ENCODE measurements at places on chromosomes 2 and 18. TPM values are rescaled to one million over a fixed set of nuclear protein-coding genes. Genes with fewer than 3 reads are reported as not detected.

The PRKAG3 gene
- total RNA-seq = not detected

The CYBRD1 gene
- total RNA-seq = 248 TPM

The DES gene
- 0.51 TPM for total RNA-seq

The FBXO48 gene
- 0.38 TPM for total RNA-seq

The AOX1 gene
- 47.9 TPM for total RNA-seq

The NR4A2 gene
- total RNA-seq = 1.1 TPM

The NGEF gene
- total RNA-seq = not detected

The CREG2 gene
- under 0.01 TPM for total RNA-seq

The RNU2-63P gene
- not detected for total RNA-seq

The CD226 gene
- 1.3 TPM for total RNA-seq

DNA sequence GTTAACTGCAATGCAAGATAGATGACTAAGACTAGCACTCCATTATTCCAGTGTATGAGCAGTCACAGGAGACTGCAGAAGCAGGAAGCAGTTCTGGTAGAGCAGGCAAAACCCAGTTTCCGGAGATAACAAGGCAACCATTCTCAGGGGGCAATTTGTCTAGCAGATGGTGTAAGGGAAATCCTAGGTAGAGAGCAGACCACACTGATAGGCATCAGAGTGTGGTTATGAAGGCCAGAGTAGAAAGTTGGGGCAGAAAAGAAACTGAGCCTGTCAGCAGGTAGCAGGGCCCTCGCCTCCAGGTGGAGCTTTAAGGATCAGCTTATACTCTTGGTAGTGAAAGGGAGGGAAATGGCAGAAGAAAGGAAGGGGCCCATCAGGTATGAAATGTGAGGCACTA is 164.4 kb downstream of the PDE11A start:
- H3K4me1 ChIP-seq = no peaks in the 10 kb centered on the region
- no peaks in the 10 kb centered on the region for H3K36me3 ChIP-seq
- DNase-seq = no peak
- H3K27ac ChIP-seq = no peak overlapping the region
- H3K27me3 ChIP-seq = no peaks in the 10 kb centered on the region

- peak; percentile 30 for DNase-seq
- H3K36me3 ChIP-seq = no peaks in the 10 kb centered on the region
- H3K27me3 ChIP-seq = no peaks in the 10 kb centered on the region
- peaks cover 41% of the 10 kb centered on the region for H3K4me1 ChIP-seq
- no peak overlapping the region for H3K4me3 ChIP-seq
These were observed 6.5 kb upstream of the PPP3R1 start for GRCh38 chr2:68258851-68259250.

DNA sequence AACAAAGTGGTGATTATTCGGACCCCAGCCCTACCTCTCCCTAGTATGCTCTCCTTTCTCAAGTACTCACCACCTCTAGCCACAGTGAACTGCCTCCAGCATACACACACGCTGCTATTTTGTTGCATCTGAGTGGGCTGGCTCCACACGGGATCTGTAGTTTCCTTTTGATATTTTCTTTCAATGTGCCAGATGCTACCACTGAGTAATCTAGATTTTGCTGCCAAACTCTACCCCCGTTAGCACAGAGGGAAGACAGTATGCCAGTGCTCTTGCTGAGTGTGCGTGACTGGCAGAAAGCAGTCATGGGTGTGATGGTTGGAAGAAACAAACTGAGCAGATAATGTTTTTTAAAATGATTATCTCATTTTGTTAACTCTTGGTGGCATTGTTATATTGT is 11.6 kb downstream of the CFLAR start:
- peak overlapping the region; percentile 58 for H3K4me3 ChIP-seq
- H3K27ac ChIP-seq = peak overlapping the region; percentile 98
- H3K4me1 ChIP-seq = peaks cover 98% of the 10 kb centered on the region
- peak; percentile 94 for DNase-seq

DNA sequence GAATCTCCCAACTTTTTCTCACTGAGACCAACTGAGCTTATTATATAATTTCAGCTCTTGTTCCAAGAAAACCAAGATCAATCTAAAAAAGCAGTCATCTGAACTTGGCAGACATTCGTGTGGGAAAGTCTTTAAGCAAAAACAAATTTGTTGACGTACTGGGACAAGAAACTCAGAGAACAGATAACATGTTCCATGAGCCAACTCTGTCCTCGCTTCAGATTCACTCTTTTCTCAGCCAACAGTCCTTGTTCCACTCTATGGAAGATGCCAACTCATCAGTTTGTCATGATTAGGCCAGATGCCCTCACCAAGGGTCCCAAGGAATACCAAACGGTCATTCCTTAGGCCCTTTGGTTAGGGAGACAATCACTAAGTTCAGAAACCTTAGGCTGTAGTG is 224.2 kb upstream of the CTAGE1 start:
- H3K27ac ChIP-seq = no peak overlapping the region
- H3K36me3 ChIP-seq = no peaks in the 10 kb centered on the region
- peaks cover 35% of the 10 kb centered on the region for H3K4me1 ChIP-seq

- H3K27me3 ChIP-seq = no peaks in the 10 kb centered on the region
- DNase-seq = no peak
- H3K27ac ChIP-seq = no peak overlapping the region
- no peak overlapping the region for H3K4me3 ChIP-seq
- no peaks in the 10 kb centered on the region for H3K36me3 ChIP-seq
These were observed 186.0 kb downstream of the CAMKMT start for GRCh38 chr2:44547718-44548117.

GRCh38 chr2:120670771-120671480 is 64.7 kb upstream of the GLI2 start:
- no peaks in the 10 kb centered on the region for H3K27me3 ChIP-seq
- no peaks in the 10 kb centered on the region for H3K36me3 ChIP-seq
- H3K4me3 ChIP-seq = no peak overlapping the region
- DNase-seq = no peak

GRCh38 chr2:152583512-152584229 is 133.6 kb downstream of the PRPF40A start:
- H3K36me3 ChIP-seq = no peaks in the 10 kb centered on the region
- H3K4me3 ChIP-seq = no peak overlapping the region
- peaks cover 35% of the 10 kb centered on the region for H3K4me1 ChIP-seq
- no peaks in the 10 kb centered on the region for H3K27me3 ChIP-seq

- no peak overlapping the region for H3K27ac ChIP-seq
- no peaks in the 10 kb centered on the region for H3K4me1 ChIP-seq
- H3K27me3 ChIP-seq = no peaks in the 10 kb centered on the region
- H3K4me3 ChIP-seq = no peak overlapping the region
- DNase-seq = no peak
These were observed 771.6 kb downstream of the DPP10 start for GRCh38 chr2:115214050-115214449.

DNA sequence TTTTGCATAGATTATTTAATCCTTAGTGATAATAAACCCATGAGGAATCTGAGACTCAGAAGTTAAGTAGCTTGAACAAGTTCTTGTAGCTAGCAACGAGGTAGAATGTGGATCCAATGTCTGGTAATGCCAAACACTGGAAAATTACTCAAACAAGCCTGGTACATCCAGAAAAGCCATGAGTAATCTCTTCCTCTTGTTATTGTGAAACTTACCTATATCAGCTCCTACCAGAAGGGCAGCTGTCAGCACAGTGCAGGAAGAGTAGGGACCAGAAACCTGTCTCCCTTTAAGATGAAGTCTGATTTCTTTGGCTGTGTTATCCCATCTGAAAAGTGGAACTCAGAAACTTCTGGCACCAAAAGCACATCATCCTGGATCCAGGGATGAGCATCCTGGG is 7.7 kb upstream of the SERPINB8 start:
- H3K4me3 ChIP-seq = no peak overlapping the region
- no peaks in the 10 kb centered on the region for H3K27me3 ChIP-seq
- H3K27ac ChIP-seq = no peak overlapping the region
- H3K4me1 ChIP-seq = peaks cover 12% of the 10 kb centered on the region
- DNase-seq = peak; percentile 52
- no peaks in the 10 kb centered on the region for H3K36me3 ChIP-seq

GRCh38 chr18:32553174-32553573 is 82.5 kb upstream of the GAREM1 start:
- H3K27me3 ChIP-seq = no peaks in the 10 kb centered on the region
- no peaks in the 10 kb centered on the region for H3K4me1 ChIP-seq
- no peak for DNase-seq
- H3K27ac ChIP-seq = no peak overlapping the region

DNA sequence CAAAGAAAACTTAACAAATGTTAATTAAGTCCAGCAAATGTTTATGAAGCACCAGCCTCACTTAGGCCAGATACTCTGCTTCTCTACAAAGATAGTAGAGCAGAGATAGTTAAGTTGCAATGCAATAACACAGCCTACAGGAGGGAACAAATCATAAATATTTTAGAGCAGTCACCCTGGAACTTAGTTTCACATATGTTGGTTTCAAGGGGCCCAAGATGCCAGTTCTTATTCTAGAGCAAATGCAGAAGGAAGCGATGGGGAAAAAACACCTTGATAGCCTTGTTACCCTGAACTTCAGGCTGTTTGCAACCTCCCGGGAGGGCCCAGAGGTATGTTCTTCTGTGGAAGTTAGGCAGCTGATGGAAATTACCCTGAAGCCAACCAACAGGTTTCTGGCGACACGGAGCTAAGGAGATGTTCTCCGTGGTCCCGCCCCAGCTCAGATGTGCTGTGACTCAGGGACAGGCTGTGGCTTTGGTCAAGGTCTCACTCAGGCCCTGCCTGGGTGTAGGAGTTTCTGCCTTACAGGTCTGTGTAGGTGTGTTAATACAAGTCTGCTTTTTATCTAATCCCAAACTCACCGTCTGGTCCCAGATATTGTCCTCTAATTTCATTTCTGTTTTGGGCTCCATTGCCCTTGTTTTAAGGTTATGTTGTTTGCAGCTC is 3.8 kb downstream of the CTIF start:
- peak overlapping the region; percentile 92 for H3K27ac ChIP-seq
- DNase-seq = no peak
- H3K36me3 ChIP-seq = 0 out of 2 replicates have a peak, but pooled peaks cover 3% of the 10 kb centered on the region
- no peak overlapping the region for H3K4me3 ChIP-seq
- H3K27me3 ChIP-seq = no peaks in the 10 kb centered on the region

GRCh38 chr2:2191110-2191707 is 139.9 kb downstream of the MYT1L start:
- H3K4me1 ChIP-seq = no peaks in the 10 kb centered on the region

- no peak for DNase-seq
- no peaks in the 10 kb centered on the region for H3K36me3 ChIP-seq
- H3K4me1 ChIP-seq = no peaks in the 10 kb centered on the region
- H3K27ac ChIP-seq = no peak overlapping the region
- H3K27me3 ChIP-seq = no peaks in the 10 kb centered on the region
- H3K4me3 ChIP-seq = no peak overlapping the region
These were observed 86.4 kb upstream of the RGPD4 start for GRCh38 chr2:107740300-107740699.

DNA sequence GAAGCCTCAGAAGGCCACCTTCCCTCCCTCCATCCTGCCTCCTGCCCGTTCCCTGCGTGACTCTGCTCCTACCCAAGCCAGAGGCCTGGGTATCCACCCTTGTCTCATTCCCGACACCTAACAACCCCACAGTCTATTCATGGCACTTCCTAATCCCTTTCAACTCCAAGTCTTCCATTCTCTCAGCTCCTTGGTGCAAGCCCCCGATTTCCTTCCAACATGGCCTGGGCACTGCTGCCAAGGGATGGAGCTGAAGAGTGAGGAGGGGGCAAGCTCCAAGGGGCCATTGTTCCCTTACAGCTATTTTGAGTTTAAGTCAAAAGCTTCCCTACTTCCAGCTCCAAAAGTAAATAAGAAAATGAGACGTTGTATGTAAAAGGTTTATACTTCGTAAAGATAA is 84.8 kb upstream of the ASB18 start:
- no peaks in the 10 kb centered on the region for H3K36me3 ChIP-seq
- peaks cover 25% of the 10 kb centered on the region for H3K27me3 ChIP-seq
- no peak overlapping the region for H3K4me3 ChIP-seq
- H3K4me1 ChIP-seq = no peaks in the 10 kb centered on the region
- no peak for DNase-seq
- H3K27ac ChIP-seq = no peak overlapping the region

Measured in GM23248 (cell line).